Activated CD4-positive, alpha-beta memory T cell treated with anti-CD3 and anti-CD28 coated beads for 36 hours (primary cell): ENCODE measurements at places on chromosomes 7 and 10. TPM values are rescaled to one million over a fixed set of nuclear protein-coding genes. Genes with fewer than 3 reads are reported as not detected.

GRCh38 chr10:4512671-4513240, 313.3 kb upstream of the AKR1E2 start:
- H3K4me3 ChIP-seq = no peak overlapping the region
- H3K36me3 ChIP-seq = no peaks in the 10 kb centered on the region

GRCh38 chr7:137970253-137970975, 31.5 kb downstream of the CREB3L2 start:
- no peak overlapping the region for H3K27ac ChIP-seq
- DNase-seq = no peak
- no peak overlapping the region for H3K4me3 ChIP-seq

DNA sequence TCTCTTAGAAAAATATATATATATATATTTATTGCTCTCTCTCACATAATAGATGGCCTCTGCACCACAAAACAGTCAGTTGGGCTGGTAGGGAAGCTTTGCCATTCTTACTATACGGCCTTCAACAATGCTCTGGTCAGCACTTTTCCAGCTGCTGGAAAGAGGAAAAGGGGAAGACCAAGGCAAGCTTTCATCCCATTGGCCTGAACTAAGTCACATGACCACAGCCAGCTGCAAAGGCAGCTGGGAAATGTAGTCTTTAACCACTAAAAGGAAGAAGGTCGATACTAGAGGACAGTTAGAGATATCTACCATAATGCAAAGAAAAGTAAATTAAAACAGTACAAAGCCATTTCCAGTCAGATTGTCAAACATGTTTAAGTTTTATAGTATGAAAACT, 58.4 kb upstream of the MACROH2A2 start:
- peak; percentile 18 for DNase-seq
- H3K36me3 ChIP-seq = no peaks in the 10 kb centered on the region
- no peak overlapping the region for H3K4me3 ChIP-seq
- H3K4me1 ChIP-seq = no peaks in the 10 kb centered on the region

SPDYE9 gene
- not detected for total RNA-seq

DNA sequence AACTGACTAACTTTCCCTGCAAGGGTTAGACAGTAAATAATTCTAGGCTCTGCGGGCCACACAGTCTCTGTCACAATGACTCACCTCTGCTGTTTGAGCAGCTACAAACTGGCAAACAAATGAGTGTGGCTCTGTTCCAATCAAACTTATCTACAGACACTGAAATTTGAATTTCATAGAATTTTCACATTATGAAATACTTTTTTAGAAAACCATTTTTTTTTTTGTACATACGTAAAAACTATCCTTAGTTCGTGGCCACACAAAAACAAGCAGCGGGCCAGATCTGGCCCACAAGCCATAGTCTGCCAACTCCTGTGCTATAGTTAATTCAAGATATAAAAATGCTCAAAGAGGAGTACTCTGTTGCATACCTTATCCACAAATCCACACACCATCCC, 32.6 kb downstream of the PIP4K2A start:
- H3K4me1 ChIP-seq = peaks cover 88% of the 10 kb centered on the region
- H3K36me3 ChIP-seq = no peaks in the 10 kb centered on the region
- H3K27me3 ChIP-seq = no peaks in the 10 kb centered on the region
- peak; percentile 74 for DNase-seq

GRCh38 chr10:1187855-1188557, 131.8 kb downstream of the WDR37 start:
- H3K4me1 ChIP-seq = peaks cover 4% of the 10 kb centered on the region
- no peaks in the 10 kb centered on the region for H3K27me3 ChIP-seq
- H3K27ac ChIP-seq = no peak overlapping the region
- no peak for DNase-seq
- no peaks in the 10 kb centered on the region for H3K36me3 ChIP-seq

DNA sequence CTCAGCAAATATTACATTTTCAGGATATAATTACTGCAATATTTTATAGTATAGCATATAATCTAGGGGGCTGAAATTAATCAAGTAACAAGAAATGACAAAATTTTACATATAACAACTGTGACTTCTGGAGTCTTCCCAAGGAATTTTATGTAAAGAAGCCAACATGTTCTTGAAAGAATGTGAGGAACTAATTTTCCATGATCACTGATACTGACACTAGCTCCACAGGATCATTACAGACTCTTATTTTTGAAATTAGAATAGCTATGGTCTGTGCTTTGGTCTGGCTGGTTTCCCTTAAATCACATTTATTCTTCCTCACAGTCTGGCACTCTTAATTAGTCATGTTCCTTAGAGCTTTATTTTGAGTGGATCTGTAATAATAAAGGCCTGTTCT, 267.7 kb upstream of the SEMA3A start:
- no peaks in the 10 kb centered on the region for H3K4me1 ChIP-seq
- no peak overlapping the region for H3K27ac ChIP-seq
- DNase-seq = no peak
- no peaks in the 10 kb centered on the region for H3K27me3 ChIP-seq

- H3K4me3 ChIP-seq = no peak overlapping the region
- peaks cover 2% of the 10 kb centered on the region for H3K4me1 ChIP-seq
- no peak overlapping the region for H3K27ac ChIP-seq
- no peaks in the 10 kb centered on the region for H3K36me3 ChIP-seq
Observed at GRCh38 chr7:22001345-22002004, 55.8 kb upstream of the CDCA7L start.

DNA sequence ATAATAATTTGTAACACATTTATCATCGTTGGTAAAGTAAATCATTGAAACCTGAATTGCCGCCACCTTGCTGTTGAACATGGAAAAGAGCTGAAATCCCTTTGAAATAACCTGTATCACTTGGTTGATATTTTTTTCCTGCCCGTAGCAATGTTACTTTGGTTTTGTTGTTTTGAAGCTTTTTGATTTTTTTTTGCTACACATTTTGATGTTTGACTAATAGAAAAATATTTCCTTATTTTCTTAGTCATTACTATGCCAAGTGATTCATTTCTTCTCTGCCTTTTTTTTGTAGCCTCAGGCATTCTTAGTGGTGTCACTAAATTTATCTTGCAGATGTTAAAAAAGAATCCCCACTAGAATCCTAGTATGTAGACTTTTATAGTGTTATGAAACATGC, 235.1 kb upstream of the MEOX2 start:
- H3K4me1 ChIP-seq = no peaks in the 10 kb centered on the region
- H3K36me3 ChIP-seq = no peaks in the 10 kb centered on the region
- H3K27ac ChIP-seq = no peak overlapping the region
- no peak overlapping the region for H3K4me3 ChIP-seq
- no peak for DNase-seq
- H3K27me3 ChIP-seq = no peaks in the 10 kb centered on the region

DNA sequence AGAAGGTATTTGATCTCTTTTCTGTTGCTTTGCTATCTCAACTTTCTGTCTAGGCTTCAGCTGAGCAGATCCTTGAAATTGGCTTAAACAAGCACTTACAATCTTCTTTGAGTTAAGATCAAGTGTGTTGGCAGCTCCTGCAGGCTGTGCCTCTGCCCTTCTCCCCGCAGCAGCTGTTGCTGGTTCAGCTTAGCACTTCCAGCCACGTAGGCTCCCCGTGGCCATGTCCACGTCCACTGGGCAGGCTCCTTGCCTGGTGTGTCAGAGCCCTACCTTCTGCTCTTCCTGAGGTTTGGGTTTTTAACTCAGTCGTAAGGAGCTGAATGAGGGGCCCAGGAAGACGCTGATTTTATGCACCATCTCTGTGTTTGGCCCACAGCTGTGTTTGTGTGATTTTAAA, 47.2 kb downstream of the CAMK1D start:
- no peak overlapping the region for H3K27ac ChIP-seq
- no peaks in the 10 kb centered on the region for H3K36me3 ChIP-seq
- H3K4me3 ChIP-seq = no peak overlapping the region
- no peak for DNase-seq
- no peaks in the 10 kb centered on the region for H3K27me3 ChIP-seq

SEMA3D gene
- total RNA-seq = not detected

DNA sequence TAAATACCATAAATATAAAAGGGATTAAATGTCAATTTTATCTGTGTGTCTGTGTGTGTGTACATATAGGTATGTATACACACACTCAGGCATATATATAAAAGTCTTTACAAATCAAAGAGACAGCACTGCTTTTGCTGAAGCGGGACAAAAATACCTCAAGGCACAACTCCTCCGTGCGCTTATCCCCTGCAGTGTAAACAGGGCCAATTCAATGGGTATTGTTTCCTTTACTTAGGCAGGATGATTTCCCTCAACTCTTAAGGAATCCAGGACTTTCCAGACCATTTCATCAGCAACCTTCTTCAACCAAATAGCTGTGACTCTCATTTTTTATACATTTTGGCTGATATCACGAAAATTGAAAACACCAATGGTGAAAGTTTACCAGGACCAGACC, 227.7 kb downstream of the CRPPA start:
- no peaks in the 10 kb centered on the region for H3K4me1 ChIP-seq
- no peak overlapping the region for H3K27ac ChIP-seq
- H3K27me3 ChIP-seq = no peaks in the 10 kb centered on the region
- H3K4me3 ChIP-seq = no peak overlapping the region
- no peaks in the 10 kb centered on the region for H3K36me3 ChIP-seq

DNA sequence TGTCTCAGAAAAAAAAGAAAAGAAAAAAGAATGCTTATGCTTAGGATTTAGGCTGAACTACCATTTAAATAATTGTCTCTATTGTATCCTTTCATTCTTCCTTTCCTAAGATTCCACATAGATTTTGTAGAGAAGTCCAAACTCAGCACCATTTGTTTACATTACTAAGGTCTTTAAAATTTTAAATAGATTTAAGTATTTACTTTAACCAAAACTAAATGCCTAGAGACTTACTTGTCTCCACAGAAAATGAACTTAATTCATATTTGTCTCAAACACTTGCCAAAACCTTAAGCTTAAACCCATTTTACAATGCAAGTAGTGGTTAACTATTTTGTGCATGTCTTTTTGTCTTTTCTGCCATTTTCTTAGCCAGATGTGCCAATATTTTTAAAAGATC, 54.1 kb upstream of the ABI1 start:
- DNase-seq = no peak
- H3K4me3 ChIP-seq = no peak overlapping the region
- H3K36me3 ChIP-seq = no peaks in the 10 kb centered on the region
- H3K27ac ChIP-seq = no peak overlapping the region
- H3K27me3 ChIP-seq = no peaks in the 10 kb centered on the region

GRCh38 chr10:86090807-86091206, 275.8 kb downstream of the GRID1 start:
- H3K4me3 ChIP-seq = no peak overlapping the region
- DNase-seq = no peak
- H3K4me1 ChIP-seq = no peaks in the 10 kb centered on the region

ASZ1 gene
- total RNA-seq = not detected

REPIN1 gene
- total RNA-seq = 56.9 TPM

LRRD1 gene
- total RNA-seq = not detected

DNA sequence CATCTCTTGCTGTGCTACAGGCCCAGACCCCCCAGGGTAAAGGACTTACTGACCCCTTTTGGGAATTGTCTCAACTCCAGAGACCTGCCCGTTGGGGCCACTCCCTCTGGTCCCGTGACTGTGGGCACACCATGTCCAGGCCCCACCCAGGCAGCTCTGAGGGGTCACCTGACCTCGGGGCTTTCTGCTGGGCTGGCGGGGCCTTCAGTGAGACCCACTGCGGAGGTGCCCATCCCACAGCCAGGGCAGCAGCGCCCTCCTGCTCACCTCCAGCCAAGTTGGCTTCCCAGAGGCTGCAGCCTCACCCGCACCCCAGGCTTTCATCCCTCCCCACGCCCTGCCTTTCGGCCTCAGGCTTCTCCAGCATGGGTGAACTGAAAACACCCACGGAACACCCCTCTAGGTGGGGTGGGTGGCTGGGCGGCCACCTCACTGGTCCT, 147.2 kb downstream of the DNAJB6 start:
- DNase-seq = peak; percentile 5
- H3K36me3 ChIP-seq = no peaks in the 10 kb centered on the region
- H3K4me3 ChIP-seq = no peak overlapping the region
- peaks cover 6% of the 10 kb centered on the region for H3K27me3 ChIP-seq
- no peak overlapping the region for H3K27ac ChIP-seq

DNA sequence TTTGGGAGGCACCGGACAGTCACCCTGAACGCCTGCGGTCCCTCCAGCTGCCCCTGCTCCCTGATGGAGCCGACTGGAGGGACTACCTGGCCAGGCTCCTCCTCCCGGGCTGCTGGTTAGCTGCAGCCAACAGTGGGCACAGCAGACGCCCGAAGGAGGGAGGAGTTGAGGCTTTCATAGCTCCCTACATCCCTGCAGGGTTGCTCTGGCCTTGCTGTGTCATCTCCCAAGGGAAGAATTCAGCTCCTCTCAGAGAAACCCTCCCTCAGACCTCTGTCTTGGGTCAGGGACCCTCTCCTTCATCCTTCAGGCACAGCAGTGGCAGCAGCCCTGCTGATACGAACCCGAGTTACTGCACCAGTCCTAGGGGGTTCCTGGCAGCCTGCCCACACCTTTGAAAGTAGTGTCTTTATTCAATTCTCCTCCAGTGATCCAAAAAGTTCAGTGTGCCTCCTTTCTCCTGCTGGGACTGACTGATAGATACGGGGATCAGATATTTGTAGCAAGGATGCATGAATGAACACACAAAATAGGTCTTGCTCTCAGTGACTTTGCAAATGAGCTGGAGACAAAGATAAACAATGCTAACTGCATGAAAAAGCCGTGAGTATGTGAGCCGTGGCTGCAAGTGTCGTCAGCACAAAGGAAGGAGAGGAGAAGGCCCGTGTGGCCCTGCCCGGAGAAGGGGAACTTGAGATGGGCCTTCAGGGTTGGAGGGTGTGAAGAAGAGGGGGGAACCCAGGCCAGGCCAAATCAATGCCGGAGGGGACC, 136.6 kb downstream of the PRKAG2 start:
- no peak for DNase-seq
- H3K27ac ChIP-seq = no peak overlapping the region
- H3K4me3 ChIP-seq = no peak overlapping the region
- H3K4me1 ChIP-seq = peaks cover 22% of the 10 kb centered on the region
- H3K36me3 ChIP-seq = no peaks in the 10 kb centered on the region

DNA sequence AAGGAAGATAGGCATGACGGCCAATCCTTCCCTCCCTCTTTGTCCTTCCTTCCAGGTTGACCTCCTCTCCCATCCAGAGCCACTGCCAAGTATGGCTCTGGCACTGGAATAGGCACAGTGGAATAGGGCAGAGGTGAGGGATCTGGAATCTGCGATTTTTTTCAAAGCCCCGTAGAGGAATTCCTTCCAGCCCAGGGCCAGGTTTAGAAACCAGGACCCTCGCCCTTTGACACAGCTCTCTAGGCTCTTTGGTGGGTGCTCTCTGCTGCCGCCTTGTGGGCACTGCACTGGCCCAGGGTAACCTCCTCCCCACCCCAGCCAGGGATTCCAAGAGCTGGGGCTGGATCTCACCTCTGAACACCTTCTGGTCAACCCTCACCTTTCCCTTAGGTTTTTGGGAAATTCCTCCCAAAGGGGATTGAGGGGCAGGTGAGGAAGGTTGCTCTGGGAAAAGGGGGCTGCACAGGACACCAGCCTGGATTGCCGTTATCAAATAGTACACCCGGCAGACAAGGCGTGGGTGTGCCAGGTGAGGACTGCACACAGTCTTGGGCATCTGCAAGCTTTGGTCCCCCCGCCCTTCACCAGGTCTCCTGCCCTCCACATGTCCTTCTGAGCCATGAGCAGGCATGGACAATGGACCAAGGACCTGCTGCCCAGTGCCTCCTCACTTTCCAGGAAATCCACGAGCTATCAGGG, 22.8 kb downstream of the C10orf105 start:
- H3K27ac ChIP-seq = no peak overlapping the region
- no peaks in the 10 kb centered on the region for H3K27me3 ChIP-seq
- no peak overlapping the region for H3K4me3 ChIP-seq
- no peaks in the 10 kb centered on the region for H3K36me3 ChIP-seq

LRIT1 gene
- not detected for total RNA-seq

DOCK1 gene
- 0.29 TPM for total RNA-seq

CACNB2 gene
- total RNA-seq = not detected
